ENCODE measurements at places on chromosomes 16 and 17.

DNA sequence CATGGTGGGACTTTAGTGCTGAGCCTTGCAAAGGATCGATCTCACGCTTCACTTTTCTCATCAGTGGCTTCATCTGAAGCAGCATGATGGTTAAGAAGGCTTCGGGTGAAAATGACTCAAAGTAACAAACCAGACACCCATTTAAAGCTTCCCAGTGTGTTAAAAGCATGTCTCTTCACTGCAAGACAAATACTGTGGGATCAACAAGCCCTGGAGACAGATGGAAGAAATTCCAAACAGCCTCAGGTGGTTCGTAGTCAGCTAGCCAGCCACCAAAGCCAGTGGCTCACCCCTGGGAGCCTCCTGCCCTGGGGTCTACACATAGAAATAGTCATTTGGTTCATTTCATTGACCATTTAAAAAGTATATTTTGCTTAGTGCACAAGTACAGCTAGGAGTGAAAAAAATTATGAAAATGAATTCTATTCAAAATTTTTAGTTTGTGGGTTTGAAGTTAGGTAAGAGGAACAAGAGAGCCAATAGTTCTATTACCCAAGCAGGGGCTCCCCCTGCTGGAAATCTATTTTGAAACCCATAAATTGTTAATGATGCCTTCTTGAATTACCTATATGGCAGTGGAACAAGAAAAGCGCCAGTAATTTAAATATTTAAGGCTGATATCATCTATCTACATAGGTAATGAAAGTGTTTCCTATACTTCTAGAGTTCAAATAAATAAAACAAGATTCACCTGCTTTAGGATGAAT is 51.6 kb downstream of the PMP22 start:
- no peak for DNase-seq

DNA sequence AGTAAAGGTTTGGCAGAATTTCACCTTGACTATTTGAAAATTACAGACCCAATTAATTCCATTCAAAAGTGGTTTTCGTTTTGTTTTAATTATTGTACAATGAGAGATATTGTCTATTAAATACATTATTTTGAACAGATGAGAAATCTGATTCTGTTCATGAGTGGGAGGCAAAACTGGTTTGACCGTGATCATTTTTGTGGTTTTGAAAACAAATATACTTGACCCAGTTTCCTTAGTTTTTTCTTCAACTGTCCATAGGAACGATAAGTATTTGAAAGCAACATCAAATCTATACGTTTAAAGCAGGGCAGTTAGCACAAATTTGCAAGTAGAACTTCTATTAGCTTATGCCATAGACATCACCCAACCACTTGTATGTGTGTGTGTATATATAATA is 72.6 kb downstream of the CDK12 start:
- no peak for DNase-seq

- no peak for DNase-seq
Measured at GRCh38 chr17:73017658-73018057, 74.8 kb downstream of the SLC39A11 start.

DNA sequence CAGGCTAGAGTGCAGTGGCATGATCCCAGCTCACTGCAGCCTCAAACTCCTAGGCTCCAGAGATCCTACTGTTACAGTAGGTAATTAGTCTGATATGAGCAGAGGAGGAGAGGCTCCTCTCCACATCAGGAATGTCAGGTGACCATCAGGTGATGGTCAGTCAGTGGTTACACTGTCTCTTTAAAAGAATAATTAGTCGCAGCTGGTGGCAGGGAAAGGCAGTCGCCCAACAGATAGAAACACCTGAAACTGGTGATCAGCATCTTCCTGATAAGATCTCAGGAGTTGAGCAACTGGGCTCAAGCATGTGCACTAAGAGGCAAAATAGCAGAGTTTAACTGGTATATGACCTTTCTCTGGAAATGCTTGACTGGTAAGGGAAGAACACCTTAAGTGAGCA is 21.5 kb upstream of the ABCA5 start:
- no peak for DNase-seq

DNA sequence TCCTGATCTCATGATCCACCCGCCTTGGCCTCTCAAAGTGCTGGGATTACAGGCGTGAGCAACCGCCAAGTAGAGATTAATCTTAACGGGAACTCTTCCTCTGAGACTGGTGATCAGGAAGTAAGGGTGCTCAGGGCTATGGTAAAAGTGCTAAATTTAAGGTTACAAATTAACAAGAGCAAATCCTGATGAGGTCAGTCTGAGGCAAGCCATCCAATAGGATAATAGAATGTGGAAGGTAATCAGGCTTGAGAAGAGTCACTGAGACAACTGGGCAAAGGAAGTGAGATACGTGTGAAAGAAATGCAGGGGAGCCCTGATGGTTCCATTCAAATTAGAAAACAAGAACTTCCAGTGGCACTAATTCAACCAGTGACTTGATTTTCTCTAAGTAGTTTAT is 69.1 kb downstream of the CACNG1 start:
- DNase-seq: no peak

DNA sequence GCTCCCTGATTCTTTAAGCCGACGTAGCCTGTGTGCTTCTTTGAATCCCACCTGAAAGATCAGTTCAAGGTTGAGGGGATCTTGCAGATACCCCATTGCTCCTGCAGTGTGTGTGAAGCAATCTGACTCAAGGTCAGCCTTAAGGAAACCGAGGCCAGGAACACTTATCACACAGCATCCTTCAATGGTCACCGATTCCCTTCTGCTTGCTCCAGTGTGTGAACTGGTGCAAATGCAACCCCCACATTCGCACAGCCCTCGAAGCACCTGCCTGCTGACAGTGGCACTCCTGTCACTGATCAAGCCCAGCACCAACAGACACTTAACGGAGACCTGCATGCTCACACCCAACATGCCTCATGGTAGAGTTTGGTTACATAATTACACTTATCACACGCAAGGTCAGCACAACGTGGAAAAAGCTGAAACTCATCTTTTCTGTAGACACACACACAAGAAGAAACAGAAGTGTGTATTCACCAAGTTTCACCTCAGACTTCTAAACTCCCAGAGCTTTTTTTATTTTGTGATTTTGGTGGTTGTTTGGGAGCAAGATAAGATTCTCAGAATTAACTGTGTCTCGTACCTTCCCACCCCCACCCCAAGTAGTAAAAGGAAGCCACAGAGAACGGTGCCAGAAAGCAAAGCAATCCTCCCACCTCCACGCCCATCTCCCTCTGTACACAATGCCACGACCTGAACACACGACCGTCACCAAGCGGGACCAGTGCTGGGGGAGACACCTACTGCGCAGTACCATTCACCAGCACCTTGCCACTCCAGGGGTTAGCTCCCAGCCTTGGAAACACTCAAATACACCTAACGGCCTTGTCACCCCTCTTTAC is 37.2 kb downstream of the LITAFD start:
- DNase-seq: no peak

DNA sequence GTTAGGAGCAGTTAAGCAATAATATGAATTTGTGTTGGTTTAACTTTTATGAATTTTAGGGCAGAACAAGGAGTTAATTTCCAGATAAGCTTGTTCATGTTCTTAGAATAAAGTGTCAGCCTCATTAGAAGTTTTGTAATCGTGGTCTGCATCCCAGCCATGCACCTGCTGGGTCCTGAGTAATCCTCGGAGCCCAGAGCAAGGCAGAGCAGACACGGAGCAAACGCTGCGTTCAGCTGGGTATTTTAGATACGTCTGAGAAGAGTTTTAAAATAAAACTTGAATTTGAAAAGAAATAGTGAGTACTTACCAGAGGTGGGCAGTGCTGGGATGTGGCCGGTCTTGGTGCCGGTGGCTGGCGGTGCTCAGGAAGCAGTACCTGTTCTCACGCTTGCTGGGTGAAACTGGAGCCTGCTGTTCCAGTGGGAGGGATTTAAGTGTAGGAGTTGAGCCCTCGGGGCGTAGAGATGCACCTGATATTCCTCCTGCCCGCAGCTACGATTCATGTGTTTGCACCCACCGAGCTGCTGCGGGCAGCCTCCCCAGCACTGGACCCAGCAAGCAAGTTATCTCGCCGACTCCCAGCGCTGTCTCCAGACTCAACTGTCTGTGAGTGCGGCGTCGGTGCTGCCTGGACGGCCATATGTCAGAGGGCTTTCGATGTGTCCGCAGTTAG is at the start of gene ZNF750:
Gene ZNF750, minus strand, starts transcription at position 406 of the 676 bp plus-strand sequence. CDS start 7,568 bp downstream, outside the sequence.
- peak; percentile 74 for DNase-seq

DNA sequence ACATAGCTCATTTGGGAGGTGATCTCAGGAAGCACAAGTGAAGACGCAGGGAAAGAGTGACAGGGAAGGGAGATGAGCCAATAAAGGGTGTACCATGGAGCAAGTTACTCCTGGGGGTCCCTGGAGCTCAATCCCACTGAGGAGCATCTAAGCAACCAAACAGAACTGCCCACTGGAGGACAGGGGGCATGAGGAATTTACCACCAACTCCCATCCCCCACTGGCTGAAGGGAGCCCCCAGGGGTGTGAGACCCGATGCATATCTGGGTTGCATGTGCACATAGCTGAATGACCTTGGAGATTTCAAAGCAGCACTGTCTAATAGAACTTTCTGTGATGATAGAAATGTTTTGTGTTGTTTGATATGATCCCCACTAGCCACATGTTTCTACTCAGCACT is 29.6 kb downstream of the C16orf82 start:
- no peak for DNase-seq

GRCh38 chr17:57243171-57243622 is 13.1 kb upstream of the MSI2 start:
- peak; percentile 16 for DNase-seq

DNA sequence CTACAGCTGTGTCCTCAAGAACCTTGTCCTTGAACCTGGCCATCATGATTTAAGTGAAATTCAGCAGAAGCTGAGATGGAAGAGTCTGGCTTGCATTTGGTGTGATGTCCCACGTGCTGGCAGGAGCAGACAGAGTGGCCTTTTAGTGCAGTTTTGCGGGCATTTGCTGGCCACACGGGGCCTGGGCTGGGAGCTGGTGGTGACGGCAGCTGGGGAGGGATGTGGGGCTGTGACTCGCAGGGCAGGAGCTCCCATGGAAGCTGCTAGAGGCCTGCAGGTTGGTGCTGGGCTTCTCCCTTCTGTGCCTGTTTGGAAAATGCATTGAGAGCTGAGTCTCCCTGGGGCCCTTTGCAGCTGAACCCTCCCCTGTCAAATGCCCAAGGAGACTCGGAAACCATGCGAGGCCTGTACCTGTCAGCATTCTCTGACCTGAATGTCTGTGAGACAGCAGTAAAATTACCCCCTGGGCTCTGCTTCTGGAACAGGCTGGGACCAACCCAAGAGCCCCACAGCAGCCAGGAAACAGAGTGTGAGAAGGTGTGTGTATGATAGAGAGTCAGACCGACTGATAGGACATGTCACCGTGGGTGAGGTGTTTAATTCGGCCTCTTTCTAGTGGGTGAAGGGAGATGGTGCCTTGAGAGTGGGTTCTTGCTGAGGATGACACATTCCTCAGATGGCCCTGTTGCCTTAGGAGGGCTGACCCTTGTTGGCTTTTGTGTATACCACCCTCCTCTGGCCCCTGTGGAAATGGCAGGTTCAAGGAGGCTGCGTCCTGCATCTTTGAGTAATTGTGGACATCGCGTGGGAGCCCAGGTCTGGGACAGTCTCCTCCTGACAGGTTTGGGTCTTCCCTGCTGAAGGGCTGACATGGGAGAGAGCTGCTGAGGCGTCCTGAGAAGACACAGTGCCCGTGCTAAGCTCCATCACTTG is 145.5 kb downstream of the MSI2 start:
- no peak for DNase-seq

GRCh38 chr17:79466562-79467350 is 144.1 kb downstream of the RBFOX3 start:
- no peak for DNase-seq

DNA sequence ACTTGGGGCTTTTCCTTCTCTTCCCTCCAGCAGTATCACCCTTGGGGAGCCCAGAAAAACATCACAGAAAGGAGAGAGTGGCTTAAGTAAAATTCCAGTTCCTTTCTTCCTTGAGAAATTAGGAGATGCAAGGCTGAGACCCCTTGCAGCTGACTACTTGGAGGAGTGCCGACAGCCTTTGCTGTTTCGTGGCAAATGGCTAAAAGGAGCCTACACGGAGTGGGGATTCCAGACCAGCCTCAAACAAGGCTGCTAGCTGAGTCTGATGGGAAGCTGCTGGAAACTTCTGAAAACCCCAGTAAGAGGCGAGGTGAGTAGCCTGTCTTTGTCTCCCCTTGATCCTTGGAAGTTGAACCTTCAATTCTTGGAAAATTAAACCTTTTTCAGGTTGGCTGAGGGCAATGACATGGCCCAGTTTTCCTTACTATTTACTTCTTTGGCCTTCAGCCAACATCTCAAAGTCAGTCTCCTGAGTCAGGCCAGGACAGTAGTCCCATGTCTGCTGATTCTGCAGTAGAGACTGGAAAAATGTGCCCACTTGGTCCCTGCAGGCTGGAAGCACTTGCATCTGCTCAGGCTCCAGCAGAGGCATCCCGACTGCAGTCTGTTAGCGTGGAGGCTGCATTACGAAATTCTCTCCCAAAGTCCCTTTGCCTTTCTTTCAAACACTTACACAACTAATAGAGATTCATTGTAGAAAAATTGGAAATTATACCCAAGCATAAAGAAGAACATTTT is 23.4 kb downstream of the SMIM36 start:
- DNase-seq: no peak

- no peak for DNase-seq
Measured at GRCh38 chr16:84361546-84361945, 6.8 kb upstream of the ATP2C2 start.

GRCh38 chr16:88920618-88921590 is 54.4 kb upstream of the PABPN1L start:
- no peak for DNase-seq

GRCh38 chr16:46731691-46732555 is 16.2 kb downstream of the MYLK3 start:
- no peak for DNase-seq

- no peak for DNase-seq
Measured at GRCh38 chr17:49358641-49359247, 3.3 kb downstream of the ZNF652 start.

DNA sequence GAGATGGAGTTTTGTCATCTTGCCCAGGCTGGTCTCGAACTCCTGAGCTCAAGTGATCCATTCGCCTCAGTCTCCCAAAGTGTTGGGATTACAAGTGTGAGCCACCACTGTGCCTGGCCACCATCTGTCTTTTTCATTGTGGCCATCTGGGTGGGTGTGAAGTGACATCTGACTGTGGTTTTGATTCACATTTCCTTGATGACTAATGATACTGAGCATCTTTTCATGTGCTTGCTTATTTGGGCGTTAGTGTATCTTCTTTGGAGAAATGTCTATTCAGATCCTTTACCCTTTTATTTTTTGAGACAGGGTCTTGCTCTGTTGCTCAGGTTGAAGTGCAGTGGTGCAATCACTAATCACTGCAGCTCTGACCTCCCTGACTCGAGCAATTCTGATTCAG is 53.9 kb upstream of the ERN1 start:
- DNase-seq: no peak

DNA sequence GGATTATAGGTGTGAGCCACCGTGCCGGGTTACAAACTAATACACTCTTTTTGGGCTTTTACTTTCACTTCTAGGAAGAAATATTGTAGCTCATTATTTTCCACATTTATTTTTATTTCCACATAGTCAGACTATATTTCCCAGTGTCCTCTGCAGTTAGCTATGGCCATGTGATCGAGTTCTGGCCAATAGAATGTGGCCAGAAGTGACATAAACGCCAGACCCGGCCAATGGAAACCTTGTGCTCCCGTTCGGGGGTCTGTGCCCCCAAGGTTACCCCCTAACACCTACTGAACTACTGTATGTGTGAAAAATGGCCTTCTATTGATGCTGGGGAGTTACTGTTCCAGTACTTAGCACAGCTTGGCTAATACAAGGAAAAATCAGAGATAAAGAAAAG is 13.2 kb upstream of the RPTOR start:
- no peak for DNase-seq
